ENCODE measurements at places on chromosomes 7 and 10.

GRCh38 chr10:97102441-97102840 lies 83.3 kb downstream of the SLIT1 start:
- no peak for DNase-seq

GRCh38 chr10:93482145-93482834 lies at the start of gene MYOF:
TSS of gene MYOF (minus strand) at chr10:93482334. CDS start at chr10:93482194, 140 bp downstream.
- DNase-seq: peak; percentile 70

DNA sequence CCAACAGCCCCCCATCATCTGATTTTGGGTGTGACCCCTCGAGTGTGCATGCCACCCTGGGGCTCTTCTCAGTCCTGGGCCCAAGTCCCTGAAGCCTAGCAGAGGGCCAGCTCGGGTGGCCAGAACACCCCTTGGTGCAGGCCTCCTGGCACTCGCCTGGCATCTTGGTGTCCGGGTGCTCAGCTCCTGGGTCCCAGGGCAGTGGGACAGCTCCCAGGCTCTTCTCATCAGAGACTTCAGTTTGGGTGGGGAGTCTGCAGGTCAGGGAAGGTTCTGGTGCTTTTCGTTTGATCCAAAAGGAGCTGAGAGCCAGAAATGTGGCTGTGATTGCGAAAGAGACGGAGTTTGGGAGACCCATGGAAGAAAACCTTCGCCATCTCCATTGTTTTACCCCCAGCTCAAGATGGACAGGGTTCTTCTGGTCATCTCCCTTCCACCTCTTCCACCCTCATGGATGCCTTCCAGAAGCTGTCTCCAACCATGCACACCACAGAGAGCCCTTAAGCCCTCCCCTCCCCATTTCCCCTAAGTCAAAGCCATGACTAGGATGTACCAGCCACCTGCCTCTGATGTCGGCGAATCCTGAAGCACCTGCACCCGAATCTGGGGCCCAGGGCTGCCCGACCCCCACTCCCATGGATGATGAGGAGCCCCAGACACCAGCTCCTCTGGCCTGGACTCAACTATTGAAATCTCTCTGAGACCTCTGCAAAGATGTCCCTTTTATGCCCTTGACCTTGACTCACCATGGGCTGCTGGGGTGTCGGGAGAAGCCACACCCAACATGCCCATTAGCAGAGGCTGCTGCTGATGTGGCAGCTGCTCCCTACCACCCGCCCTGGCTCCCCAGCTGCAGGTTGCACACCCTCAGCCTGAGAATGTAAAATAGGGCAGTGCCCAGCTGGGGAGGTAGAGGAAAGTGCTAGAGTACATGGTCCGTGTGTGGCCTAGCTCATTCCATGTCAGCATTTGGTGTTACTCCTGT lies 55.3 kb downstream of the ADCYAP1R1 start:
- DNase-seq: no peak

DNA sequence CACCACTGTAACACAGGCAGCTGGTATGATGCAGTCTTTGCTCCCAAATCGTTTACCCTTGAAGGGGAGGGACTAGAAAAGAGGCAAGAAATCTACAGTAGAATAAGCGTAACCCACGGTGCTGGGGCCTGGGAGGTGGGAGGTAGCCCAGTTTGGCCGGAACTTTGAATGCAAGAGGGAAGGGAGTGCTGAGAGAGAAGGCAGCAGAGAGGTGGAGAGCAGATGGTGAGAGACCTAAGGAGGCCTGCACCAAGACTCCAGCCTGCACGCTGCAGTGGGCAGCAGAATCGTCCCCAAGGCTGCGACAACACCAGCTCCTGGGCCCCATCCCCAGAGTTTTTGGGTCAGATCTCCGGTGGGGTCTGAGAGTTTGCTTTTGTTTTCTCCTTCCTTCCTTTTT lies 547.5 kb downstream of the GALNT17 start:
- DNase-seq: no peak

DNA sequence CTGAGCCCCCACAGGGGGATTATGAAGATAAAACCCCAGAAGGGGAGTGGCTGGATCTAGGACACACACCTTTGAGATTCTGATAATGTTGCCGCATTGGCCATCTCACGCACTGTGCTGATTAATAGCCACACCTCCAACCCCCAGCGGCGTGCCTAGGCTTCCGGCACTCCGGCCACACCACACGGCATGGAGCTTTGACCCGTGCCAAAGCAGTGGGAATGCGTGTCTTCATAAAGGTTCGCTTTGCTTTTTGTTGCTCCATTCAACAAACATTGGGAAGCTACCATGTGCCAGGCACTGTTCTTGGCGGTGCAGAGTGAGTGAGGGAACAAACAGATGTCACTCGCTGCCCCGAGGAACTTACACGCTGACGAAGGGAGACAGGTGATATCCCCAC lies 117.6 kb downstream of the TCERG1L start:
- no peak for DNase-seq

GRCh38 chr7:115019882-115020605 lies 98.2 kb downstream of the MDFIC start:
- no peak for DNase-seq

DNA sequence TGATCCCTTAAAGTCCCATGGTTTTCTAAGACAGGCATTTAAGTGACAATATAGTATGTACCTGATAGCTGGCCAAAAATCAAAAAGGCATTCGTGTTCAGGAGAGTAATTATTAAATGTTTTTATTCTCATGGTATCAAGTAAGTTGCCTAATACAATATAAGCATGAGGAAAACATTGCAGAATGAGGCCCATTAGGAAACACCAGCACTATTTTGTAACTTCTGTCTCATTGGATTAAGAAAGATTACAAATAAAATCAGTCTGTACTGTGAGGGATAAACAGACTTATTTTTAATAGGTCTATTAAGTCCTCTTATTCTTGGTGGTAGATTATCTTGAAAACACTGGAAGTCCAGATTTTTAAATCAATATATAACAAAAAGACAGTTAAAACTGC lies 110.1 kb downstream of the SNX13 start:
- no peak for DNase-seq

DNA sequence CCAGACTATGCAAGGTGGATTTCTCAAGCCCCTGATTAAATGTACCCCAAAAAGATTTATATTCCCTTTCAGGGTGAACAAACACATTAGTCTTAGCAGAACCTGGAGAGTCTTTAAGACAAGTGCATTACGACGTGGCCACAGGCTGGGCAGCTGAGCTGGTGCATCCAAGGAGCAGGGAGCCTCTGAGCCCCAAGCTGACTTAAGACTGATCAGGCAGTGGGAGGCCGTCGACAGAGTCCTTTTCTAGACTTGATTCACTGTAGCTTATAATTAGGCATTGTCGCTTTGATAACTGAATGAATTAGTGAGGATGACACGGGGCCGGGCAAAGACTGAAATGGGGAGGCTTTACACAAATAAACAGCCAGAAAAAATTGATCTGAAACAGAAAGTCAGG lies 353.2 kb downstream of the GPAM start:
- DNase-seq: no peak

DNA sequence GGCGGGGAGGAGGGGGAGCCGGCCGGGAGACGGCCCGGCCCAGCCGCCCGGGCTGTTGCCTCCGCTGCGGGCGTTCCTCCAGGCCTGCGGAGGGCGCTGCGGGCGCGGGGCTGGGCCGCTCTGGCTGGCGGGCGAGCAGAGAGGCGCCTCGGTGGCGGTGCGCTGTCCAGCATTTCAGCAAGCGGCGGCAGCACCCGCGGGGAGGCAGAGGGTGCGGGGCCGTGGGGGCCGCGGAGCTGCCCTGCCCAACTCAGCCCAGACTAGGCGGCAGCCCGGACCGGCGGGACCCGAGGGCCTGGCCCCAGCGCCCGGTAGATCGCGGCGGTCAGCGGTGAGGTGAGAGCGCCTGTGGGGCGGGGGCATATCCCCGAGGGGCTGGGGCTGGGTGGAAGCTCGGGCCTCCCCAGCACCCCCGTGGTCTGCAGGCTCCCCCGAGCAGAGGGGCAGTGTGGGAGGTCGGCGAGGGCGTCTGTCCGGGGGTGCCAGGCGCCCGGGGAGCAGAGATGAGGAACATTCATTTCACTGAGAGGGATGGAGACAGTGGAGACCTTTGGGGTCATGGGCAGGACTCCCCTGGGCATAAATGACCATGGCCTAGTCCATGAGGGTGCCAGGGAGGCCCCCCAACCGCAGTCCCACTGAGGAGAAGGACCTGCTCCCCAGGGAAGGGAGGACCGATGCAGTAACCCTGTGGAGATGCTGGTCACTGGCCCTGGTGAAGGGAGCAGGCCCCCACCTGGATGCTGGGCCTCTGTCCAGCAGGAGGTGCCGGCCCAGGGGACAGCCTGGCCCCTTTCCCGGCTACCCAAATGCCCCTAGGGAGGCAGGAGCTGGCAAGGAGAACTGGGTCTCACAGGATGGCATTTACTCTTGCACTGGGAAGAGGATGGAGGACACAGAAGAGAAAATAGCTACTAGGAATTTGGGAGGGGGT lies at the start of gene SRRM3:
Gene SRRM3 (plus strand): TSS at position 165 of the 934 bp plus-strand sequence. CDS start 33,171 bp downstream, outside the sequence.
- DNase-seq: peak; percentile 65

- no peak for DNase-seq
Observed at GRCh38 chr7:86965727-86966120, 93.7 kb downstream of the ELAPOR2 start.

- no peak for DNase-seq
Observed at GRCh38 chr7:65839846-65840245, 33.0 kb upstream of the VKORC1L1 start.

DNA sequence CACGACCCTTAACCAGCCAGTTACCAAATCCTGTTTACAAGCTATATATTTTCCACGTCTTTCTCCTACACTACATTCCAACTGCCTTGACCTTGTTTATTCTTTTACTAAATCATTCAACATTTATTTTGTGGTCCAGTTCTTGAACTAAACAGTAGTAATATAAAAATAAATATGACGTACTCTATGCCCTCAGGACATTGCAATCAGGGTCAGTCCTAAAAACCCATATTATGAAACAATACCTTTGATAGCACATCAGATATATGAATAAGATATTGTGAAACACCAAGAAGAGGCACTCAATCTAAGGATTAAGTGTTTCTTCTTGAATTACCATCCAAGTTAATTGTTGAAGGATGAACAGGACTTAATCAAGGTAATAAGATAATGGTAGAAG lies 52.5 kb upstream of the WNT16 start:
- no peak for DNase-seq

- no peak for DNase-seq
Observed at GRCh38 chr7:107037717-107038603, 6.5 kb upstream of the PRKAR2B start.

DNA sequence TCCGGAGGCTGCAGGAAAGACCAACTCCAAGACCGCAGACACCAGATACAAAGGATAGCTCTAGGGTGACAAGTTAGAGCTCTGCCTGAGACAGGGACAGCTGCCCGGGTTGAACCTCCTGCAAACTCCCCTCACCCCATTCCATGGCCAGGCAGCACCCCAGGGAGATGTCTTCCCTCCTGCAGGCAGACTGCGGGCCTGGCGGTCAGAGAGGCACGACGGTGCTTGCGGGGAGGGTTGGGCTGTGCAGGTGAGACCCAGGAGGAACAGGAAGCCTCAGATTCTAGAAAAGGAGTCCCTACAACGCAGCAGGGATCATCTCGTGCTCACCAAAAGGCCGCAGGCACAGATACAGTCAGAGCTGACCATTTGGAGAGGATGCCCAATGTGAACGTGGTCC lies 34.6 kb downstream of the CARD11 start:
- no peak for DNase-seq

DNA sequence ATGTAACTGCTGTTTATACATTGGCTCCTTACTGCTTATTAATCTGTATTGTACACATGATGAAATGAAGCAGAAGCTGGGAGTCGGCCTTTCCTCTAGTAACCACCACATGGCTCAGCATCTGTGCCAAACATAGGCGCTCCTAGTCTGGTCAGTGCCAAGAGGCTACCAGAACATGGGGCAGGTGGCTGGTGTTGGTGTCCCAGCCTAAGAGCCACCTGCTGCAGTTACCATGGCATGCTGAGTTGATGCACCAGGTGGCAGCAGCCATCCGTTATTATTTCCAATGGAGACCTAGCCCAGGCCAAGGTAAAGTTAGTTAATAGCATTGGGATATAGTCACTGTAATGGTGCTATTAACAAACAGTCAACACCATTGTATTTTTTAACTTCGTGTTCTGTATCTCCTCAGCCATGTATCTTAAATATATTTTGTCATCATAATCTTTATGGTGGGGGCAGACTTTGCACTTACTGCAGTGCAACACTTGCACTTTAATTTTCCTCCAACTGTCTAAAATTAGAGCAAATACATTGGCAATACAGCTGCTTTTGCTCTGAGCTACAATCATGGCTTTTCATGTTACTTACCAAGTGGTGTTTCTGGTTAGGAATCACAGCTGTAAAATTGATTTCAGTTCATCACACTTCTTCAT lies 33.1 kb downstream of the HBP1 start:
- DNase-seq: no peak

DNA sequence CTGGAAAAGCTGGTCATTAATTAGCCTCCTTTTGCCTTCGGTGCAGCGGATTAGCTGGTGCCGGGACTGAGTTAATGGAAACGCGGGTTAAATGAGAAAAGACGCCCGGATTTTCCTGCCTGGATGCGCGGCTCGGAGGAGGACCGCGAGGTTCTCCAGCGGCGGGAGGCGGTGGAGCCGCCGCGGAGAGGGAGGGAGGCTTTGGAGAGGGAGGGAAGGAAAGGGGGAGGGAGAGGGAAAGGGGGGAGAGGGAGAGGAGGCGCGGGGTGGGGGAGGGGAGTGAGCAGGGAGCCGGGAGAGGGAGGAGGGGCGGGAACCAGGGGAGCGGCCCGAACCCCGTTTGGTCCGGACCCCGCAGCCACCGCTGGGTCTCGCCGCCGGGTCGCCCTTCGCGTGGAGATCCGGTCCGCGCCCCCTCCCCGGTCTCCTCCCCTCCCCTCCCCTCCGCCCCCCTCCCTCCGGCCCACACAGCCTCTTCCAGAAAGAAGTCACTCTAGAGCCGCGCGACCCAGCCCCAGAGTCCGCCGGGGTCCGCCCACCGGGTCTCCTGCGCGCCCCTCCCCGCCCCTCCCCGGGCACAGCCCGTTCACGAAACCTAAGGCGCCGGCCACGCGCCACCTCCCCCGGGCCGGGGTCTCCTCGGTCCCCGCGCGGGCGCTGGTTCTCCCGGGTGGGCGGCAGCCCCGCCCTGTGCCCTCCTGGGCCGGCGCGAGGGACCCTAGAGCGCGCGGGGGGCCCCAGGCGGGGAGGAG lies 347.5 kb downstream of the DNAJB6 start:
- no peak for DNase-seq

- DNase-seq: no peak
Observed at GRCh38 chr7:631964-632830, 94.3 kb upstream of the DNAAF5 start.

GRCh38 chr7:94374721-94375566 lies 19.8 kb upstream of the COL1A2 start:
- DNase-seq: peak; percentile 79

DNA sequence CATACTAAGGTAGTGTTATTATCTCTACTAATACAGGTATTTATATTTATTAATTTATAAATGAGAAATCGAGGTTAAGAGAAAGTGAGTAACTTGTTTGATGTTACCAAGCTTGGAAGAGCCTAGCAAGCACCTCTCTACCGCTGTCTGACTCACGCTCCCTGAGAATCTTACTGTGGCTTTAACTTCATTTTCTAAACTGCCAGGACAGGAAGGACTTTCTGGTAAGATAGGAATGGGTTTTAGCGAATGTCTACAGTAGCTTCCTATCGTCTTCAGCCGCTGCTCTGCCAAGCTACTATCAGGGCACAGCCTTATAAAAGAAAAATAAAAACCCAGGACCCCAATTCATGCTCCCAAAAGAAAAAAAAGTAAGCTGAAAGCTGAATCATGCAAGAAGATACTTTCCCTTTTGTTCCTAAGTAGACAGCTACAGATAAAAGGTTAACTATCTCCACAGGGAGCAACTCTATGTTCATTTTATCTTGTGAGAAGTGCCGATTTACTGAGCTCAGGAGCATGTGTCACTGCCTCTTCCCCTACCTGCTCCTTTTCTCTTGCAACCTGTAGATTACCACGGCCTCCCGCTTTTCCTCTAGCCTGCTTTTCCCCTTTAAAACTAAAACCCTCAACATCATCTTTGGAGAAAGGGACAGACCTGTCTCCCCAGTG lies 60.2 kb downstream of the THNSL1 start:
- no peak for DNase-seq
